ENCODE measurements at places on chromosomes 2 and 18.
A peak's percentile ranks its signal among the peaks of the same experiment; 100 is the strongest.

DNA sequence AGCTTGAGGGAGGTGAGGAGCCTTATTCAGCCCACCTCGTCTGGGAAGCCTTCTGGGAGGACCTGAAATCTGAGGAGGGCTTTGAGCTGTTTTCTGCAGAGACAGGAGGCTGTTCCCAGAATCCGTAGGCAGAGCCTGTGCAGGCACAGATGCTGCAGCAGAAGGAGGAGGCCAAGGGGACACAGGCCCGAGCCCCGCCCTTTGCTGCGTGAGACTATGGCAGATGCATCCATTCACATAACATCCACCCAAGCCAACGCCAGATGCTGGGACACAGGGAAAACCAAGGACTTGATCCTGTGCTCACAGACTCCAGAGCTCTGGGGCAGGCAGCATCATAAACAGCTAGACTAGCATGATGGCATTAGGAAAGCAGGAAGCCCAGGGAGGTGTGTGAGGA is 98.2 kb downstream of the KCNF1 start:
- no peak for DNase-seq

GRCh38 chr18:67516539-67517443 is at the start of gene DSEL:
DSEL (minus strand) TSS chr18:67516720; CDS start chr18:67514608, 2,112 bp downstream.
- DNase-seq, result peak; percentile 84

GRCh38 chr18:433960-434359 is 66.5 kb downstream of the COLEC12 start:
- DNase-seq, result no peak

GRCh38 chr2:3460156-3460555 is 59.2 kb downstream of the ADI1 start:
- DNase-seq, result no peak

DNA sequence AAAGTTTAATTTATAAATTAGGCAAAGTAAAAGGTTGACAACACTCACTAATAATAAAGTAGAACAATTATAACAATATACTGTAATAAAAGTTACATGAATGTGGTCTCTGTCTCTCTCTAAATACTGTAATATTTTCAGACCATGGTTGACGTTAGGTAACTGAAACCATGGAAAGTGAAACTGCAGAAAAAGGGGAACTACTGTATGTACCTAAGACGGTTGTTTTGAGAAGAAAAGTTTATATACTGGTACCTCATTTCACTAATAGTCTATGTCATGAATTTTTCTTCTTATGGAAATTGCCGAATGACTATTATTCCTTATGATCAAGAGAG is 166.7 kb upstream of the ZNF521 start:
- no peak for DNase-seq

DNA sequence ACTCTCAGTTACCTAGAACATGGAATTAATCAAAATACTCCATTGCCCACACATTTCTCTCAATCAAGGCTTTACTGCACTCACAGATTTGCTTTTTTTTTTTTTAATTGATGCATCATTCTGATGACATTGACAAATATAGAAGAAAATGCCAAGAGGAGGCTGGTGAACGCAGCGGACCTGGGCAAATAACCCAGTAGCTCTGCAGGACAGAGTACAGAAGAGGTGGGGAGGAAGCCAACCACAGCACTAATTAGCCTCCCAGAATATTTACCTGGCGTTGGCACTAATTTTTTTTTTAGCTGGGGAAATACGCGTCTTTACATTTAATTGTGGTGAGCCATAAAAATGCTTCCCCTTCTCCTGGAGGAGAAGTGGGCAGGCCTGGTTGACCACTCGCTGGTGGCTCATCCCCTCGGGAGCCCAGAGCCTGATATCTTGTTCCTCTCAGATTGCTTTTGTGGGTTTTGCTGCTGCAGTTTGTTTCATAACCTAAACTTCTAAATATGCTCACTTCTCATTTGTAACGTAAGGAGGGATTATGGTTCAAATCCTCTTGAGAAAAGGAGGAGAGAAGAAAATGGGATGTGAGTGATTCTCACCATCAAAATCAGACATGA is 165.8 kb upstream of the EPB41L3 start:
- DNase-seq, result no peak

GRCh38 chr2:28276807-28277206 is 115.9 kb upstream of the FOSL2 start:
- no peak for DNase-seq

- no peak for DNase-seq
Measured at GRCh38 chr2:118019821-118020220, 6.0 kb upstream of the CCDC93 start.

- no peak for DNase-seq
Measured at GRCh38 chr2:185567940-185568339, 170.7 kb upstream of the FSIP2 start.

- DNase-seq, result no peak
Measured at GRCh38 chr2:207694811-207695281, 16.6 kb upstream of the CCNYL1 start.

GRCh38 chr18:52007105-52007504 is 332.9 kb upstream of the DCC start:
- DNase-seq, result no peak

GRCh38 chr18:56576826-56577573 is 61.4 kb downstream of the TXNL1 start:
- no peak for DNase-seq

- DNase-seq, result no peak
Measured at GRCh38 chr2:25197336-25198208, 29.2 kb upstream of the POMC start.

- no peak for DNase-seq
Measured at GRCh38 chr2:1541819-1542475, 128.7 kb downstream of the TPO start.

- DNase-seq, result peak; percentile 85
Measured at GRCh38 chr2:113138428-113139322, 11.3 kb downstream of the IL1RN start.

GRCh38 chr2:108228006-108228405 is 11.8 kb upstream of the SULT1C3 start:
- no peak for DNase-seq

DNA sequence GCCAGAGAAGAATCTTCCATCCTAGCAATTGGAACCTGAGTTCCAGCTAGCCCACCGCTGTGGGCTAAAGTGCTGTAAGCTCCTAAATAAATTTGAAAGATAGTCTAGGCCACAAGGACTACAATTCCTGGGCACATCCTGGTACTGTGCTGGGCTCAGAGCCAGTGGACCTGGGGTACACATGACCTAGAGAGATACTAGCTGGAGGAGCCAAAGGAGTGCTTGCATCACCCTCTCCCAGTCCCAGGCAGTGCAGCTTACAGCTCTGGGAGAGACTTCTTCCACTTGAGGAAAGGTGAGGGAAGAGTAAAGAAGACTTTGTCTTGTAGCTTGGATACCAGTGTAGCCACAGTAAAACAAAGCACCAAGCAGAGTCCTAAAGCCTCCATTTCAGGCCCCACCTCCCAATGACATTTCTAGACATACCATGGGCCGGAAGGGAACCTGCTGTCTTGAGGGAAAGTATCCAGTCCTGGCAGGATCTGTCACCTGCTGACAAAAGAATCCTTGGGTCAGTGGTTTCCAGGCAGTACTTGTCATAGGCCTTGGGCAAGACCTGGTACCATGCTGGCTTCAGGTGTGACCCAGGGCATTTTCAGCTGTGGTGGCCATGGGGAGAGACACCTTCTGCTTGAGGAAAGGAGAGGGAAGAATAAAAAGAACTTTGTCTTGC is 89.5 kb downstream of the TMEM185B start:
- no peak for DNase-seq

- no peak for DNase-seq
Measured at GRCh38 chr2:67702284-67702683, 305.2 kb downstream of the ETAA1 start.

GRCh38 chr18:79635427-79635726 is 44.2 kb upstream of the CTDP1 start:
- no peak for DNase-seq

DNA sequence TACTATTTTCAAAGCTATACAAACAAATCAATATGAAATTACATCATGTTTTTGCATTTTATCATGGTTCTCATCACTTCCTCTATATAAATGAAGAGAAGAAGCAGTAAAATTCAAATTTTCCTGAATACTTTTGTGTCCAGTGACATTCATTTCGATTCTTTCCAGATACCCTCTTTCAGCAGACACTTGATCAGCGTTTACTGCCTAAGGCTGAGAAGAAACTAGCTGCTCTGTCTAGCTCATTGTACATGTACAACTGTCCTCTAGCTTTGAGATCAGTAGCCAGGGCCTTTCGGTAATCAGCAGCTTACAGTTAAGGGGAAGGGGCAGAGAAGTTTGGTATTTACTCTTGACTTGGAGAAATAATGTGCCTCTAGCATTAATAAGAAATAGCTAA is 4.8 kb downstream of the VRK2 start:
- DNase-seq, result no peak

GRCh38 chr18:52700816-52701215 is 360.8 kb downstream of the DCC start:
- DNase-seq, result no peak

DNA sequence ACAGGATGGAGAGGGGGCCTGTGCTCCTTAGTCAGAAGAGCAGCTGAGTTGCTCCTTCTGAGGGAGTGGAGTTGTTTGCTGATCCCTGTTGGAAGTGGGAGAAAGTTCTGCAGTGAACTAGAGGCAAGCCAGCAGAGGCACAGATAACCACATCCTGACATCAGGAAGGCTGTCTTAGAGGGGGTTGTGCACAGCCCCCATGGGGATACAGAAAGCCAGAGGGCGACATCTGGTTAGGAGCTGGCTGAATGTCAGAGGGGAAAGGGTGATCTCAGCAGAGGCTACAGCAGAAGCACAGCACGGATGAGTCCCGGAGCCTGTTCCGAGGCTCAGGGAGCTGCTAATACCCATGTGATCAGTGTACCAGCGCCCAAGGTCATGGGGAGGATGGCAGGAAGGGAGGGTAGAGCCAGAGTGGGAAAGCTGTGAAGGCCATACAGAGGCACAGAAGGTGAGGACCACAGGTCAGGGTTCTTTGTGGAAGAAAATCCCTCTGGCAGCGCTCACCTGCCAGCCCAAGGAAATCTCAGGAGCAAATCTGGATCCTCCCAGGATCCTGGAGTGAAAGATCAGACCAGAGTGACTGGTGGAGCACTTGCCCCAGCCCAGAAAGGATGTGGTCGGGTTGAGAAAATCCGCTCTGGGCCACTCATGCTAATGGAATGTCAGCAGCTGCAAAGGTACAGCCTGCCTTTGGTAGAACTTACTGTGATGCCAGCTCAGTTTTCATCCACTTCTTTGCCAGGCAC is 111.8 kb downstream of the STPG4 start:
- DNase-seq, result no peak

- DNase-seq, result no peak
Measured at GRCh38 chr2:145155196-145155595, 635.3 kb upstream of the ZEB2 start.

DNA sequence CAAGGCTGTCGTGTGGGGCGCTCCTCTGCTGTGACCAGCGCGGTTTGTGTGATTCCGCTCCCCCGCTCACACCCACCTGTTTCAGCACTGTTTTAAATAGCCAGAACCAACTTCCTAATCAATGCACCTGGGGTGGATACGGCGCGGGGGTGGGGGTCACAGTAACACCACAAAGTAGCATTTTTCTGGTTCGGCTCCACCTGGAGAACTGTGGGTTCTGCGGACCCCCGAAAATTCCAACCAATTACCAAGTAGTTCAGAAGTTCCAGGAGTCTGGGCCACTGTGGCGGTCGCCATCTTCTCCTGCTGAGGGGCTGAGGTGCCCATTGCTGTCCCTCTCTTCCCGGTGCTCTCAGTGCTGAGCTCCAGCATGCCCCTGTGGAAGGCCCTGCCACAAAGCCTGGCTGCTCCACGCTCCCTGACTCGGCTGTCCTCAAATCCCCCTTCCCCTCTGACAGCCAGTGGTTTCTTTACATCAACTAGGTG is 79.4 kb downstream of the GFPT1 start:
- DNase-seq, result no peak

DNA sequence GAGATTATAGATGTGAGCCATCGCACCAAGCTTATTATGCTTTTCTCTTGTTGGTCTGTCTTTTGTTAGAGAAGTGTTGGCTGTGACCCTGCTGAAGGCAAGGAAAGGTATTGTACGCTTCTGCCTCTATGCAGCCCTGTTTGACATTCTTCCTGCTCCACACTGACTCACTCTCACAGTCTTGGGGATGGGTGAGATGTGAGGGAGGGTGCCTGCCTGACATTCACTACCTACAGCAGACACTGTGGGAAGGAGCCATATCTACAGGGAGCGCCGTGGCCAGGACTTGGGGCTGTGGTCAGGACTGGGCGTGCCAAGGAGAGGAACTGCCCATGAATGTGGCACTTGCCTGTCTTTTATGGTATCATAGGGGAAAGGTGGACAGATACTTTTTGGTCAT is 43.9 kb upstream of the FHL2 start:
- no peak for DNase-seq

- DNase-seq, result no peak
Measured at GRCh38 chr2:190844700-190845401, 35.8 kb upstream of the GLS start.

GRCh38 chr2:240629619-240629967 is 4.3 kb downstream of the GPR35 start:
- no peak for DNase-seq

GRCh38 chr2:58098254-58099095 is 51.9 kb downstream of the VRK2 start:
- no peak for DNase-seq

GRCh38 chr2:239273280-239274234 is 127.3 kb downstream of the HDAC4 start:
- DNase-seq, result no peak

- peak; percentile 67 for DNase-seq
Measured at GRCh38 chr18:79378536-79379250, 17.0 kb upstream of the NFATC1 start.

- DNase-seq, result no peak
Measured at GRCh38 chr2:232139786-232140562, 178.5 kb downstream of the DIS3L2 start.

GRCh38 chr2:28602751-28603639 is 107.1 kb downstream of the PLB1 start:
- no peak for DNase-seq

DNA sequence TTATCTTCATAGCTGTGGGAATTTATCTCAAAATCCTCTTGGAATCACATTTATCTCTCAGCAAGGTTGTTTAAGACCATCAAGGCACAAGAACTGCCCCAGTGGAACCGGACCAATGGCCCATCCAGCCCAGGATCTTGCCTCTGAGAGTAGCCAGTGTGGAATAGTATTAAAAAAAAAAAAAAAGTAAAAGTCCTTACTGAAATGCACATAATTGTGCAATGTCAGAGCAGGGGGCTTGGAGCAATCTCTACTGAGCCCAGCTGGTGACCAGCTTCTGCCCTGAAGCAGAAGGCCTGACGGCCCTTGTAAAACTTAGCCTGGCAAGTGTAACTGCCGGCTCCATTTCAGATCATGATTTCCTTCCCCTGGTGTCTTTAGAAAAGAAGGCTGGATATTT is 355.6 kb upstream of the PIK3C3 start:
- DNase-seq, result no peak

- no peak for DNase-seq
Measured at GRCh38 chr18:14999085-14999975, 251.4 kb downstream of the ANKRD30B start.

DNA sequence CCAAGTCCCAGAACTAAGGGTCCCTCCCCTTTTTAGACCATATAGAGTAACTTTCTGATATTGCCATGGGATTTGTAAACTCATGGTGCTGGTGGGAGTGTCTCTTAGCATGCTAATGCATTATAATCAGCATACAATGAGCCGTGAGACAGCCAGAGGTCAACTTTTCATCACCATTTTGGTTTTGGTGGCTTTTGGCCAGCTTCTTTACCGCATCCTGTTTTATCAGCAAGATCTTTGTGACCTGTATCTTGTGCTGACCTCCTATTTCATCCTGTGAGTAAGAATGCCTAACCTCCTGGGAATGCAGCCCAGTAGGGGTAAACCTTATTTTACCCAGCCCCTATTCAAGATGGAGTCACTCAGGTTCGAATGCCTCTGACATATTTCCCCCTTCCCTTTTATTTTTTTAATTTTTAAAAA is 148.2 kb downstream of the PHLPP1 start:
- DNase-seq, result no peak

Measured in hematopoietic multipotent progenitor cell treated with erythropoietin and hydrocortisone succinate and interleukin-3 and kit ligand, for 17 days (in vitro differentiated cells).